ENCODE measurements at places on chromosomes 7 and 10.

DNA sequence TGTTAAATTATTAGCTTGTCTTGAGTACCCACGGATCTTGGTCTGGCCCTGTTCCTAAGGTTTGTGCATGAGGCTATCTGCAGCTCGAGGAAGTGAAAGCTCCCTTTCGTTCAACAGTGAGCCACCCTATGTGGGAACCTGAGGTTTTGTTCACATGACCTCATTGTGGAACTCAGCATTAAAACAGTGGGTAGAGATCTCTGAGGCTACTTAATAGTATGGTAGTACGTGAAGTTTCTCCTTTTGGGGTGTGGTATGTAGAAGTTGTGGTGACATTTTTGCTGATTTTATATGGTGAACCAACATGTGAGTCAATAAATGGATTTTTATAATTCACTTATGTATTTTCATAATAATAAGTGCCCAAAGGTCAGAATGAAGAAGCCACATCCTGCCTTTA lies 252.7 kb upstream of the FERD3L start:
- DNase-seq, result no peak

GRCh38 chr7:155247479-155248365 lies 50.0 kb upstream of the INSIG1 start:
- no peak for DNase-seq

DNA sequence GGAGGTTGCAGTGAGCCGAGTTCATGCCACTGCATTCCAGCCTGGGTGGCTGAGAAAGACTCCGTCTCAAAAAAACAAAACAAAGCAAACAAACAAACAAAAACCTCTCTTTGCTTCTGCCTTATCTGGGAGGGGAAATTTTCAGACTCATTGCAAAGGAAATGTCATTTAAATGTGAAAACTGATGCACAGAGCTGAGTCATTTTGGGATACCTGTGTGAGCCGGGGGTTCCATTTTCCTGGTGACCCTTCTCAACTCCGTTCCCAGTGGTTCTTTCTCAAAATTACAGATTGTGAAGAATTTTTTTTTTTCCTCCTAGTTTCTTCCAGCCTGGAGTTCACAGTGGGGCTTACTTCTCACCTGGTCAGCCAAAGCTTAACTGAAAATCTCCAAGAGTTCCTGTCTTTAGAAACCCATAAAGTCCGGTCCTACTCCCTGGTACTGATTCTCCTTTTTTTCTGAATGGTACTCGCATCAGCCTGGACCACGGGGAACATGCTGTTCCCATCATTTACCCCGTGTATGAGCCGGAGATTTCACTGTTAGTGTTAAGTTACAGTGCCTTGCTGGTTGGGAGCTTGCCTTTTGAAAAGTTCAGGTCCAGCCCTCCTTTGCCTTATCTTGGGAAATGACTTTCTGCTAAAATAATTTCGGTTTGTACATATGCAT lies 56.9 kb downstream of the RBM20 start:
- no peak for DNase-seq

DNA sequence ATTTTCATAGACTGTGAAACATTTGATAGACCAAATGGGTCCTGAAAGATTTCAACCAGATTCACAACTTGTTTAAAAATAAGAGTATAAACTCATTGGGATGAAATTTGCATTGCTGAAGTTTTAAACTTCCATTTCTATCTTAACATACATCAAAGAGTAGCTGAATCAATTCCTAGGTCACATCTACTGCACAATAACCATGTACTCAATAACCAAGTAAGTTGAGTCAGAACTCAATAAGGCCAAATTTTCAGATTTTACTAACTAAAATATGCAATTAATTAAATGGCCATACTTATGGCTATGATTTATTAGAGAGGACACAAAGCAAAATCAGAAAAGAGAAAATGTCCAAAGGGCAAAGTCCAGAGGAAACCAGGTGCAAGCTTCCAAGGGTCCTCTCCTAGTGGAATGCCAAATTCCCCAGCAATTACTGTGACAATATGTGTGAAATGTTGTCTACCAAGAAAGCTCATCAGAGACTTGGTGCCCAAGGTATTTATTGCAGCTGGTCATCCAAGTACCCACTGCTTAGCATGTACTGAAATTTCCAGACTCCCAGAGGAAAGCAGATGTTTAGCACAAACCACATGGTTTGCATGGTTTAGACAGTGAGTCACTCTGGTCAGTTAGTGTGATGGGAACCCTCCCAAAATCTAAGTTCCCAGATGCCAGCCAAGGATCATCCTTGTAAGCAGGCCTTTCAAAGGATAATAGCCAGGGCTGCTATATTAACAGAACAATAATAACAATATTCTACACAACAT lies 238.9 kb downstream of the IPMK start:
- DNase-seq, result no peak

GRCh38 chr7:51369746-51370145 lies 53.1 kb upstream of the COBL start:
- DNase-seq, result no peak

- no peak for DNase-seq
Measured at GRCh38 chr7:135102372-135102771, 45.5 kb upstream of the TMEM140 start.

DNA sequence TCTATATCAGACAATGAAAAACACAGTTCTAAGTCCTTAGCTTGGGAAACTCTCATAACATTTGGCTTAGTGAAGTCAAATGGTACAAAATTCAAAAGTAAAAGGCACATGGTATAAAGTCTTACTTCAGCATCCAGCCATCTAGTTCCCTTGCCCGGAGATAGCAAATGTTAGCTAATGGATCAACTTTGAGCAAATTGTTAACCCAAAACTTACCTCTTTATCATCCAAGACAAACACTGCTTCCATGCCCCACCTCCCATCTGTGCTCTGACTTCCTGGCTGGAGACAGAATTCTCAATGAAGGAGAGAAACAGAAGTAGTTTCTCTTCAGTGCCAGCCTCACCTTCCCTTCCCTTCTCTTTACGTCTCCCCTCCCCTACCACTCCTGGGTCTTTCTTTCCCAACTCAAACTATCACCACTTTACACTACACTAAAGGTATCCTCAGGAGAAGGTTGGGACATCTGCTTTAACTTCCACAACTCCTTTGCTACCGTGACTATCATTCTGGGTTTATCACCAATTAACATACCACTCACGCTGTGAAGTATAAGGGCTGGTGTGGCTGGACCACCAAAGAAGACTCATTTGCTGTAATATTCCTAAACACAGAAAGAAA lies 21.2 kb upstream of the ZNRF2 start:
- no peak for DNase-seq

- no peak for DNase-seq
Measured at GRCh38 chr10:22246680-22247391, 29.0 kb upstream of the EBLN1 start.

GRCh38 chr7:95245828-95246500 lies 78.4 kb downstream of the PON1 start:
- no peak for DNase-seq

- DNase-seq, result peak; percentile 78
Measured at GRCh38 chr7:23347682-23348180, 48.6 kb downstream of the MALSU1 start.

- DNase-seq, result no peak
Measured at GRCh38 chr7:102321351-102322201, 34.7 kb downstream of the SPDYE6 start.

- no peak for DNase-seq
Measured at GRCh38 chr7:12730523-12730922, 43.1 kb downstream of the ARL4A start.

- no peak for DNase-seq
Measured at GRCh38 chr7:29511337-29511736, 52.3 kb upstream of the PRR15 start.

DNA sequence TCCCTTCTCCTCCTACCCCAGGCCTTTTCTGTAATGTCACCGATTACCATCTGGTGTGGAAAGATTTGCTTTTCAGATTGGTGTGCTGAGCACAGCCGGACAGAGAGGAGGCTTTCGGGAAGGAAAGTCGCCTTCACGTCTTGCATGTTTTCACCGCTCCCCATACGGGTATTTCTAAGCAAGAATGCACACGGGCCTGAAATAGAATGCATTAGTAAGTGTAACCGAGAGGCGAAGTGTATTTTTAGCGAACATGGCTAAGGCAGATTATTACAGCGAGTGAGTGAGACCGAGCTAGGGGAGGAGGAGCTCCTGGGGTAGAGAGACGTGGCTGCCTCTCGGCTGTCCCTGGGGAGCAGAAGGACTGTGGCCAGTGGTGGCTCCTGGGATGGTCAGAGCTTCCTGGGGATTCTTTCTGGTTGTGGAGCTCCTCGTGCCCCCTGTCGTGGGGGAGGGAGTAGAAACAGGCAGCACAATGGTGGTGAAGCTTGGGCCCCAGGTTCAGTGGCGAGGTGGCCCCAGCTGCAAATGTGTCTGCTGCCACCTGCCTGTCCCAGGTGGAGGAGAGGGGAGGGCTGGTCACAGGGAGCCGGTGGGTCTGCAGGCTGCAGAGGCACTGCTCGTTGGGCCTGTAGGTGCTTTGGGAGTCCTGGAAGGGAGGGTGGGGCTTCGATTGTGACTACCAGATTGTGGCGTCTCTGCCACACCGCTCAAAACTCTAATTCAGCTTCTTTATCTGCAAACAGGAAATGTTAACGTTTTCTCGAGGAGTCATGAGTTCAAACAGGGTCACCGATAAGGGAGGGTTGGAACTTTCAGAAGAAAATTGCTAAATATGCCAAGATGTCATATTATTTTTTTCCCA lies 135.8 kb downstream of the CAMK1D start:
- no peak for DNase-seq

GRCh38 chr7:46155367-46155766 lies 234.3 kb upstream of the IGFBP3 start:
- no peak for DNase-seq

DNA sequence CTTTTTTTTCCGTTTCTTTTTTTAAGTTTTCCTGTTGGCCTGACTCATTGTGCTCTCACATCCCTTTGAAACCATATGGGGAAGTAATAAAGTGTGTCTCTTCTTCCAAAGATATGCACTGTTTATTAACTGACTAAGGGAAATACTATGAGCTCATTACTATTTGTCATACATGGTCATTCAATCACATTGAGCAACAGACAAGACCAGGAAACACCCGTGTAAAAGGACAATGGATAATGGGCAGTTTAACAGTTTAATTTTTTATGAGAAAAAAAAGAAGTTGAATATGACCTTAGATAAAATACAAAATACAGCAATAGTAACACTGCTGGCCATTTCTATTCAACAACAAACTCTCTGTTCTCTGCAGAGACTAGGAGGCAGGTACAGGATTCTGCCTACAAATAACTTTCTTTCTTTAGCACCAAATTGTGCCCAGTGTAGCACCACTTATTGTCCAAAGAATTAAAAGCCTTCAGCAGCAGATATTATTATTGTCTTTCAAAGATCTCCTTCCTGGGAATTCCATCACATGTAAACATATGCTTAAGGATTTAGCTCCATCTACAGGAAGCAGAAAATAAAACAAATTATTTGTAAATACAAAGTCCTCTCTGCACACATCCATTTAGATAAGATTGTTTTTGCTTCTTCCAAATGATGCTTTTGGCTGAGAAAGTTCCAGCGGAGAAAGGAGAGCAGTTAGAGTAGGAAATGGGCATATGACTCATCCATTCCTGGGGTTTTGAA lies 55.0 kb upstream of the AKR1E2 start:
- DNase-seq, result no peak

GRCh38 chr10:13062803-13063202 lies 37.2 kb upstream of the OPTN start:
- DNase-seq, result no peak

All from AML-193 (cell line).